HS-27A (cell line): ENCODE measurements at places on chromosomes 11 and 22.
A peak's percentile ranks its signal among the peaks of the same experiment; 100 is the strongest.

GRCh38 chr11:64826062-64826461, 15.7 kb upstream of the MEN1 start:
- DNase-seq: no peak

GRCh38 chr11:46180736-46181135, 59.5 kb upstream of the PHF21A start:
- DNase-seq: no peak

GRCh38 chr22:37427135-37427710, at the start of gene ELFN2:
TSS of gene ELFN2 (minus strand) at chr22:37427479. CDS start at chr22:37375534, 51,945 bp downstream.
- no peak for DNase-seq

- no peak for DNase-seq
Measured at GRCh38 chr11:59152312-59152951, 9.8 kb downstream of the FAM111A start.

DNA sequence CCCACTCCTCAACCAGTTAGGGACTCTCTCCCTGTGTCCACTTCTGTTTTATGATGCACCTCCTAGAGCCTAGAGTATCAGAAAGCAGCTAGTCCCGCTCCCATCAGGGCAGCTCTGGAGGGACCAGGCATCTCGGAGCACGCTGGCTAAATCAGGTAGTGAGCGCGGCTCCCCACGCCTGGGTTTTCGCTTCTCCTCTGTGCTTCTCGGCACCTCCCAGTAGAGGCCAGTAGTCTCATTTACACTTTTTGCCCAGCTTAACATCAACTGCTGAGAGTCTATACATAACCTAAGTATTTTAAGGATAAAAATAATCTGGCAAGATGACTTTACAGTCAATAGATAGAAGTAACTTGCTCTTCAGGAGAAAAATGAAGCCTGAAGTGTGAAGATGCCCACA, 473.8 kb downstream of the OPCML start:
- no peak for DNase-seq

DNA sequence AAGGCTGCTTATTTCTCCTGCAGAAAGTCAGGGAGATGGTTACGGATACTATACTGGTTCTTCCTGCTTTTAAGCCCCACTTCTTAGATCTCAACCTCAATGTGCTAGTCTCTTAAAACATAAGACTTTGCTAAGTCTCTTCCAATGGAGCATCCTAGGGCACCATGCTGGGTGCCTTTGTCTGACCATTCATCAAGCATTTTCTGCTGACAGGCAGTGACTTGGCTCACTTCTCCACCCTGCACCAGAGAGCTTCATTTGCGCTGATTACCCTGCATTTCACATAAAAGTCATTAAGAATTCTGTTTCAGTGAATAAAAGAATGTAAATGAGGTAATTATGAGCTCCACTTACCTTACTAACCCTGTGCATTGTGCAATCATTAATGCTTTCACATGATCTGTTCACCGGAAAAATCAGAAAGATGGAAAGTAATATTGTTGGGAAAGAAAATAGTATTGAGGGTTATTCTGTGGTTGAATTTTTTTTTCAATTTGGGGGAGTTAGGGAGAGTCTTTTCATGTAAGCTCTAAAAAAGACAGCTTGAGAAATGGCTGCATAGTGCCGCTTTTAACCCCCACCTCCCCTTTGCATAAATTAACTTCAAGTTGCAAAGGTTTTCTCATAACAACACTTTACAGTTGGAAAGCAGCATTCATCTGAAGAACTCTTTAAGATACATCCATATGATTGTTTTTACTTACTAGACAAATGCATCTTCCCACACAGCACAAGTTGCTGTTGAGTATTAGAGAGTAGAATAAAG, 677.3 kb upstream of the KIRREL3 start:
- no peak for DNase-seq

- DNase-seq: no peak
Measured at GRCh38 chr11:44255406-44256071, 54.4 kb downstream of the ALX4 start.

DNA sequence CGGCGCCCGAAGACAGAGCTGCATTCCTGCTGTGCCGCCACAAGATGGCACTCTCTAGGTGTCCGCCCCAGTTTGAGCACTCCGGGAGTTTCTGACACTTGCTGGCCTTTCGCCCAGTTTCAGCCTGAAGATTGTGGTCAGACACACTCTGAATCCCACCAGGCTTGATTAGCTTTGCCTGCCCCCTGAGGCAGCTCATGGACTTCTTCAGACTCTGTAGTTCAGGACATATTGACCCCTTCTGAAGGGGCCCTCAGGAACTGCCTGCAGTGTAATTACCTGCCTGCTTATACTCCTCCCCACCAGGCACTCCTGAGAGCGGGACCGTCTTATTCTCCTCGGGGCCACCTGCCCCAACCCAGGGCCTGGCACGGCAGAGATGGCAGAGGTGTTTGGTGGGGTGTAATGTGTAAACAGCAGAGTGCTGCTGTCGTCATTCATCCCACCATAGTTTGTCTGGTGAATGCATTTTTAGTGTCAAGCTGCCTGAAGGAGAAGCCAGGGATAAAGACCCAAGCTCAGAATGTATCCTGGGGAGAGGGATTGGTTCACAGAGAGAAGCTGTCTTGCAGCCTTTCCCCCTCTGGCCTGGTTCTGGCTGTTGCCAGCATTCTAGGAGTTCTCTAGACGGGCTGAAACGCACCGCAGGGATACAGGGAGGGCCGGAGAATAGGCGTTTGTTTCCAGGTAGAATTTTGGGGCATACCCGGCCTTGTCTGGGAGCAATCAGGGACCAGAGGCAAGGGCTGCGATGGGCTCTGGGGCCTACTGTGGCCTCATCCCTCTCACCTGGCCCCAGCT, 46.4 kb downstream of the EIF3F start:
- DNase-seq: peak; percentile 54

DNA sequence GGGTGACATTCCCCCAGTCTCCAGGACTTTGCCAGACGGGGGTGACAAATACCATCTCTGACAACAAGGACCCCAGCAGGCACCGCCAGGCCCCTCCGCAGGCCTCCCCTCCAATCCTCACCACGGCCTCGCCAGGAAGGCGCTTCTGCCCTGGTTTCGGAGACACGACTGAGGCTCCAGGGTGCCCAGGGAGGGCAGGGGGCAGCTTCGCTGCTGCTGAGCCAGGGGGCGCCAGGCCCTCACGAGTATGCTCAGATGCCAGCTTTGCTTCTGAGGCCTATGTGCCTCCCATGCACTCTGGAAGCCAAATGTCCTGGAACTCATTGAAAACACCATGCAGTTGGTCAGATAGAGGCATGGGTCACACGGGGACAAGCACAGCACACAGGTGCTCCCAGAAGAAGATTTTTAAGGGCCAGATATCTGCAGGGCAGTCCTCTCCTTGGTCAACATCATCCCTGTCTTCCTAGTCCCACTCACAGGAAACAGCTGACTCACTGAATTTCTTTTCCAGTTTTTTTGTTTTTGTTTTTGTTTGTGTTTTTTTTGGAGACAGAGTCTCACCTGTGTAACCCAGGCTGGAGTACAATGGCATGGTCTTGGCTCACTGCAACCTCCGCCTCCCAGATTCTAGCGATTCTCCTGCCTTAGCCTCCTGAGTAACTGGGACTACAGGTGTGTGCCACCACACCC, 19.9 kb downstream of the BID start:
- DNase-seq: no peak
